ENCODE measurements at places on chromosomes 1 and 21. TPM values are rescaled to one million over a fixed set of nuclear protein-coding genes. Genes with fewer than 3 reads are reported as not detected.

Gene FCRL2
- not detected for total RNA-seq

Gene PDPN
- total RNA-seq, result 7.6 TPM

Gene ASTN1
- total RNA-seq, result 0.23 TPM

DNA sequence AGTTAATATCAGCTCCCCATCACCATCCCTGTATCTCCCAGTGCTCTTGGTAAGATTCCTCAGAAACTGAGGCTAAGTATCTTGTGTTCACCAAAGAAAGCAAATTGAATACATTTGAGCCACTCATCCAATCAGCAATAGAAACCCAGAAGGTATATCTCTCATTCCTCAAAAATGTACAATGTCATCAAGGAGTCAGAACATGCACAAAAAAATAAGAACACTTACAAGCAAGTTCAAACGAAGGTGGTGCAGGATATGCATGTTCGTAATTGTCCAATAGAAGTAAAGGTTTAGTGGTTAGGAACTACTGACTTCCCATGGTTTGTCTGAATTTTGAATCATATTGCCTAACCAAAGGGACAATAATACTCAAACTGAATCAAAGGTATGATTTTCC is 24.3 kb downstream of the RXRG start:
- no peak for DNase-seq

GRCh38 chr1:167467126-167467710 is 51.1 kb downstream of the CD247 start:
- DNase-seq, result no peak
